Cardiac muscle cell (in vitro differentiated cells and primary cell): ENCODE measurements at places on chromosomes 12 and 14. TPM values are rescaled to one million over a fixed set of nuclear protein-coding genes. Genes with fewer than 3 reads are reported as not detected.

Gene MYH7
- 82.8 and 134 TPM in 2 replicates for total RNA-seq

Gene DPY19L2
- 13.0 and 25.9 TPM in 2 replicates for total RNA-seq

Gene C3AR1
- not detected in 2 replicates for total RNA-seq

- DNase-seq: no peak
These were observed 355.5 kb downstream of the ATP23 start for GRCh38 chr12:58296863-58297262.

- DNase-seq: no peak
These were observed 850.6 kb downstream of the RPS29 start for GRCh38 chr14:48735607-48736006.

- peak; percentile 49 for DNase-seq
These were observed 7.7 kb downstream of the RARG start for GRCh38 chr12:53224061-53224896.

DNA sequence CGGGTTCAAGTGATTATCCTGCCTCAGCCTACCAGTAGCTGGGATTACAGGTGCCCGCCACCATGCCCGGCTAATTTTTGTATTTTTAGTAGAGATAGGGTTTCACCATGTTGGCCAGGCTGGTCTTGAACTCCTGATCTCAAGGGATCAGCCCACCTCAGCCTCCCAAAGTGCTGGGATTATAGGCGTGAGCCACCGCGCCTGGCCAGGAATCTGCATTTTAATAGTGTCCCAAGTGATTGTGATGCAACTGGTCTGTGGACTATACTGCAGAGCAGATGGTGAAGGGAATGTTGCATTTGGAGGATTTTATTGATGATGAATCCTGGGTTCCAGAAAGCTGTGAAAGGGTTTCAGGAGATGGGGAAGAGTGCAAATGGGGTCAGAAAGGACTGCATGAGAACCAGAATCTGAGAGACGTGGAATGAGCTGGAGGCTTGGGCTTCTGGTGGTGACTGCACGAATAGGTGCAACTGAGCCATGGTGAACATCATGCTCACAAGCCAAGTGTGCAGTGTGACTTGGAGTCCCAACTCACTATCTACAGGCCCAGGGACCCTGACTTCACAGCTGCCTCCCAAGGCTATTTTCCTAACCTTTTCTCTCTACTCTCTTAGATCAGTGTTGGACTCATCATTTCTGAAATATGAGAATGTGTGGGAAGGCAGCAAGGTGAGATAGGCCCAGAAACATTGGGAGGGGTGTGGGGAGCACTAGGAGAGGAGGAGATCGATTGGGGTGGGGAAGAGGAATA, 4.5 kb downstream of the RPS26 start:
- no peak for DNase-seq
